NCI-H1092 (cell line): ENCODE measurements at places on chromosomes 11 and 22.
A peak's percentile ranks its signal among the peaks of the same experiment; 100 is the strongest.

- no peak for DNase-seq
Observed at GRCh38 chr11:119414734-119415133, 8.2 kb downstream of the THY1 start.

- peak; percentile 45 for DNase-seq
Observed at GRCh38 chr11:133726542-133726941, 118.8 kb downstream of the SPATA19 start.

DNA sequence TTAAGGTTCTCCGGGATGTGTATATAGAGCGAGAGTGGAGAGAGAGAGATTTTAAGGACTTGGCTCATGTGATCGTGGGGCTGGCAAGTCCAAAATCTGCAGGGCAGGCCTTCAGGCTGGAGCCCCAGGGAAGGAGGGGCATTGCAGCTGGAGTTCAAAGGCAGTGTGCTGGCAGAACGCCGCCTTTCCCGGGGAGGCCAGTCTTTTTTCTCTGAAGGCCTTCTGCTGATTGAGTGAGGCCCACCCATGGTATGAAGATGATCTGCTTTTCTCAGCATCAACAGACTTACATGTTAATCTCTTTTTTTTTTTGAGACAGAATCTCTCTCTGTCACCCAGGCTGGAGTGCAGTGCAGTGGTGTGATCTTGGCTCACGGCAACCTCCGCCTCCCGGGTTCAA is 25.4 kb downstream of the FBLN1 start:
- no peak for DNase-seq

DNA sequence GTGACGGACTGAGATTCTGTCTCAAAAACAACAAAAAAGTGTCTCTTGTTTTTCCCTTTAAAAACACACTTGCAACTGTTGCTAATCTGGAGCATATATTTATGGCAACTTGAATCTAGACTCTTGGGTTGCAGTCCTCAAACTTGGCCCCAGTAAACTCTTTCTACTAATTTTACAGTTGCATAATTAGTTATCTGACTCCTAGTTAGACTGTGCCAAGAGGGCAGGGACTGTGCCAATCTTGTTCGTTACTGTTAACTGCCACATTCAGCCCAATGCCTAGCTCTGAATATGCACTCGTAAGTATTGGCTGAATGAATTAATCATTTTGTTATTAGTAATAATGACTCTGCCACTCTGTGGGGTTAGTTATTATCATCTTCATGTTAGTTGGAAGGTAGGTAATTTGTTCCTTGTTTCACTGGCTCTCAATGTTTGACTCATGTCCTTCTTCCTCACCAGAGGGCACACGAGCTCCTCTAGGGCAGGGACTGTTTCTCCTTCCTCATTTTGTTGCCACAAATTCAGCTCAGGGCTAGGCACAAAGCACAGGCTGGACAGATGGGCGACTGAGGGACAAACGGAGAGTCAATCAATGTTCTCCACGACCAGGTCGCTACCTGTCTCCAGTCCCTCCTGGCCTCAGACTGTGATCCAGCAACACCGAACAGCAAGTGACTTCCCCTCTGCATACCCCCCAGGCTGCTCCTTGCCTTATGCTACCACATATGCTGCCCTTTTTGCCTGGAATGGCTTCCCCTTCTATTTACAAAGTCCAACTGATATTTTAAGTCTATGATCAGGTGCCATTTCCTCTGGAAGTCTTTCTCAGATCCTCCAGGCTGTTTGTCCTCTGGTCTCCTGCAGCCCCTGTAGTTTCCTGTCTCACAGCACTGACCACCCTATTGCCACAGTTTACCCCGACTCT is 9.0 kb downstream of the CLPB start:
- no peak for DNase-seq

DNA sequence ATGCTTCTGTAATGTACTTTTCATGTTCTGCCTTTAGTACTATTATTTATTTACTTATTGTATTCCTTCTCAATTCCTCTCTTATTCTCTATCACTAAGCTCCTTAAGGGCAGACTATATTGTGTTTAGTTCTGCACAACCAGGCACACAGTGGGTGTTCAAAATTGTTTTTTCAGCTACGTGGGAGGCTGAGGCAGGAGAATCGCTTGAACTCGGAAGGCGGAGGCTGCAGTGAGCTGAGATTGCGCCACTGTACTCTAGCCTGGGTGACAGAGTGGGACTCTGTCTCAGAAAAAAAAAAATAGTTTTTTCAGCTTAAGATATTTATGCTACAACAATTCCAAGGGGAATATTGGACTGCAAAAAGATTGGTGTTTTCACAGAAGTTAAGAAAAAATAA is 17.4 kb upstream of the DDX17 start:
- DNase-seq: no peak

GRCh38 chr22:49403102-49403501 is 424.6 kb downstream of the BRD1 start:
- DNase-seq: no peak

GRCh38 chr11:133153031-133153430 is 379.3 kb downstream of the OPCML start:
- DNase-seq: no peak

GRCh38 chr11:93192163-93192562 is 5.6 kb downstream of the SLC36A4 start:
- no peak for DNase-seq

DNA sequence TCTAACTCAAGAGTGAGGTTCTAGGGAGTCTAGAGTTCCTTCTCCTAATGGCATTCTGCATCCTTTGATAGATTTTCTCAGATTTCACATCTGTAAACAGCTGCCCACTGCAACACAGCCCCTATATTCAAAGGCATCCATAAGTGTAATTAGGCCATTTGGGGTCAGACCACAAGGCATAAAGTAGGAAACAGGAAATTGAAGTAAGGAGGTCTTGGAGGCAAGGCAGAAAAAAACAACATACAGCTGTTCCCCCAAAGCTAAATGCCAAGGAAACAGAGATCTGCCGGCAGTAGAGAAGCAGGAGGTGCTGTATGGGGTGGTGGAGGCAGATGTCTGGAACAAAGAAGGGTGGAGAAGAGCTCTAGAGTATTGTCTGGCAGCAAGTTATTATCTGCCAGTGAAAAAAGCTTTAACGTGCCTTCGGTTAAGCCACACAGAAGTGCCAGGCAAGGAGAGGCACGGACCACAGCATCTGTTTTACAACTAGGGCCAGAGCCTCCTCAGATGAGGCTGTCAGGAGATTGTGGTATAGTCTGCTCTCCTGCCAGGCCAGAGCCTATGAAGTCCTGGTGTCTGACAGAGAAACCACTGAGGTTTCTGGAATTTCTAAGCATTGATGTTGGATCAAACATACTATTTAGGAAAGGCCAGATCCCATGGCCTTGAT is 100.2 kb upstream of the CHRM4 start:
- DNase-seq: no peak

DNA sequence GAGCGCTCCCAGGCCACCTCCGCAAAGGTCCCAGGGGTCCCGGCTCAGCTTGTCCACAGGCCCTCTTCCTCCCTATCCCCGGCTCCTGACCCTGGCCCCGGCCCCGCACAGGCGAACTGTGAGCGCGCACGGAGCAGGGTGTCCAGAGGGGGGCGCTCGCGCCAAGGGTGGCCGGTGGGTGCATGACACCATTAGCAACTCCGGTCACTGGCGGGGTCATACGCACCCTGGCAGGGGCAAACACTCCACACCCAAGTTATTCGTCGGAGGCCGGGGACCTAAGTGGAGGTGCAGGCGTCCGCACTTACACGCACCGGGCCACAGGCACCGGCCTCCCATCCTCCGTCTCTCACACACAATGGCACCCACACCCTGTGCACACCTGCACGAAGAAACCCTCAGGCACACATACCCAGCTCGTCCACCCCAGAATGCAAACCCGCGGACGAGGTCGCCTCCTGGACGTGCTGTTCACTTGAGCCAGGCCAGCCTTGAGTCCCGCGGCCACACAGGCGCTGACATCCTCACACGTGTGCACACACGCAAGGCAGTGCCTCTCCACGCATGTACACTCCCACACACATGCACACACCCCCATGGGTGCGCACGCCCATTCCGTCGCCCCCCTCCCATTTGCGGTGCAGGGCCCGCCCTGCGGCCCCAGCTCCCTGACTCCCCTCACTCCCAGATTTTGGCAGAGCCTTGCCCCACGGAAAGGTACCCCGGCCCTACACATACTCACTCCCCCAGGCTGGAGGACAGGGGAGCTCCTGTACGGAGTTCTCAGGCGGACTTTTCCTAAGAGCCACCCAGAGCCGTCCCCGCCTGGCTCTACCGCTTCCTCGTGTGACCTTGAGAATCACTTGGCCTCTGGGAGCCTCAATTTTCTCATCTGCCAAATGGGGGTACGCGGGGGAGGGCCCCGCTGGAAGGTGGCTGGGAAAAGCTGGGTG is at the start of gene RASGRP2:
RASGRP2 (minus strand) TSS at position 552 of the 953 bp plus-strand sequence. CDS start 1,276 bp downstream, outside the sequence.
- DNase-seq: no peak

DNA sequence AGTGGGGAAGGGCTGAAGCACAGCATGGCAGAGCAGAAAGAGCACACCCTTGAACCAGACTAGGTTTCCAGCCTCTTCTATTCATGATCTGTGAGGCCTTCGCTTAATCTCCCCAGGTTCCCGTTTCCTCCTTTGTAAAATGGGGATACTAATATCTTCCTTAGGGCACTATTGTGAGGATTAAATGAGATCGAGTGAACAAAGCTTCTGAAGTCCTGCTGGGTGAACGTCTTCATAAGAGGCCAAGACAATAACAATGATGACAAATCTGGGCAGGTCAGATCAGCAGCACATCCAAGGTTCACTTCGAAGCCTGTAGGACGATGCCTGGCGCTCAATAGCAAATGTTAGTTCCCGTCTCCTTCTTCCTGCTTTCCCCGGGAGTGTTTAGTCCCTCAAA is 38.6 kb upstream of the ZBED5 start:
- DNase-seq: no peak

DNA sequence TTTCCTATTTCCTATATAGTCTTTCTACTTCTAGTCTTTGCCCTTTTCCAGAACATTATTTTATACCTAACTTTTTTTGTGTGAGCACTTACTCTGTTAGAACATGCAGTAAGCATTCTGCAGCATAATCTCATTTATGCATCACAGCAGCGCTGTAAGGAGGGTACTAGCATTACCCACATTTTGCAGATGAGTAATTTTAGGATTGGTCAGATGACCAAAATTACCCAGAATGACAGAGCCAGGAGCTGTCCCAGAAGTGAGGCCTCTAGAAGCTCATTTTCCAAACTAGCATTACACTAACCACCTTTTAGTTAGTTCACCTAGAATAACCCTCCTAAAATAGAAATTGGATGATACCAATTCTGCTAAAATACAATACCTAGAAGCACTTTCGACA is 47.1 kb upstream of the ARHGAP32 start:
- no peak for DNase-seq

- DNase-seq: no peak
Observed at GRCh38 chr11:15941206-15941770, 415.1 kb downstream of the SOX6 start.

- no peak for DNase-seq
Observed at GRCh38 chr22:17079572-17079971, 5.2 kb upstream of the IL17RA start.

- no peak for DNase-seq
Observed at GRCh38 chr11:31487848-31488247, 21.6 kb downstream of the IMMP1L start.
